Activated effector memory CD4-positive, alpha-beta T cell treated with anti-CD3 and anti-CD28 coated beads, Interleukin-2, amount 50 U/mL, for 16 hours (primary cell): ENCODE measurements at places on chromosomes 13 and 19.

DNA sequence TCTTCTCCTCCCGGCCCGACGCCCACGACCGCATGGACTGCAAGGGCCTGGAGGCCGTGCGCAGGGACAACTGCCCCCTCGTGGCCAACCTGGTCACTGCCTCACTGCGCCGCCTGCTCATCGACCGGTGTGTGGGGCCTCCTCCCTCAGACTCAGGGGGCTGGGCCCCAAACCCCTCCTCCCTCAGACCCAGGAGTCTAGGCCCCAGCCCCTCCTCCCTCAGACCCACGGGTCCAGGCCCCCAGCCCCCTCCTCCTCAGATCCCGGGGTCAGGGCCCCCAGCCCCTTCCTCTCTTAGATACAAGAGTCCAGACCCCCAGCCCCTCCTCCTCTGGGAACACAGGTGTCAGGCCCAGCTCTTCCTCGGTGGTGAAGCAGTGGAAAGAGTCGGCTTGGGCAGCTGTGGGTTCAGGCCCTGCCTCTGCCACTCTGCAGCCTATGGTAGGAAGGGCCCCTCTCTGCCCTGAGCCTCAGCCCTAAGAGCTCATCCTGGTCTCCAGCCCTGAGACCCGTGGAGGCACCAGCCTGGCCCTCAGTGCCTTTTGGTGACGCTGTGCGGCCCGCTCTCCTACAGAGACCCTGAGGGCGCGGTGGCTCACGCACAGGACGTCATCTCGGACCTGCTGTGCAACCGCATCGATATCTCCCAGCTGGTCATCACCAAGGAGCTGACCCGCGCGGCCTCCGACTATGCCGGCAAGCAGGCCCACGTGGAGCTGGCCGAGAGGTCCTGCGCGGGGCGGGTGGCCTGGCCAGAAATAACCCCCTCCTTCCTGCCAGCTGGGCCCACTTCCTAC lies 3.7 kb upstream of the SPIB start:
- peak; percentile 92 for DNase-seq

DNA sequence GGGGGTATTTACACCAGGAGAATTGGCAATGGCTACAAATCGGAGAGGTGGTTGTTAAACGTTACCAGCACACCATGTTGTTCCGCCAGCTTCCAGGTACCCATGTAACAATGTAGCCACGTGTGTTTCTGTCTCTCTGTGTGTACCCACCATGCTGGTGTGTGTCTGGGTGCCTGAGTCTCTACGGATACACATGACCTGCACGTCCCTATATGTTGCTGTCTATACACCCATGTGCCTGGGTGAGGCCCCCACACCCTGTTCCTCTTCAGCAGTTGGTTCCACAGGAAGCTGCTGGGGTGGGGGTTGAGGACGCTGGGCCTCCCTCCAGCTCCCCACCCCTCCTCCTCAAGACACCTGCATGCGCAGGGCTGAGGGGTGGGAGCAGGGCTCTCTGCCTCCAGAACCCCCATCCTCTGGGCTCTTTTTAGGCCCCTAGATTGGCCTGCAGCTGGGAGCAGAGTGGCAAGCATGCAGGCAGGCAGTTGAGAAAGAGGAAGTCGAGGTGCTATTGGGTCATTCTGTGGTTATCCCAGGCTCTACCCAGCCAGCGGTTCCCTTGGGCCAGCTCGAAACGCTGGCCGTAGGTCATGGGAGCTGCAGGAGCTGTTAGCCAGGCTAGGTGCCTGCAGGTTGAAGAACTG lies at the start of gene ARHGEF18:
TSS of gene ARHGEF18 (plus strand) at position 351 of the 644 bp plus-strand sequence. CDS start 13,954 bp downstream, outside the sequence.
- peak; percentile 84 for DNase-seq

DNA sequence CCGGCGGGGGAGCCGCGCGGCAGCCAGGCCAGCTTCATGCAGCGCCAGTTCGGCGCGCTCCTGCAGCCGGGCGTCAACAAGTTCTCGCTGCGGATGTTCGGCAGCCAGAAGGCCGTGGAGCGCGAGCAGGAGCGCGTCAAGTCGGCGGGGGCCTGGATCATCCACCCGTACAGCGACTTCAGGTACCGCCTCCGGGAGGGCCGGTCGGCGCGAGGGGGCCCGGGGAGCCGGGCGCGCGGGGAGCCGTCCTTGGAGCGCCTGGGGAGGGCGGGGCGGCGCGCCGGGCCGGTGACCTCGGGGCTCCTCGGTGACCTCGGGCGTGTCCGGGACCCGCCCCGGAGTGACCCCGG lies 690 bp downstream of the HCN2 start:
- peak; percentile 71 for DNase-seq

DNA sequence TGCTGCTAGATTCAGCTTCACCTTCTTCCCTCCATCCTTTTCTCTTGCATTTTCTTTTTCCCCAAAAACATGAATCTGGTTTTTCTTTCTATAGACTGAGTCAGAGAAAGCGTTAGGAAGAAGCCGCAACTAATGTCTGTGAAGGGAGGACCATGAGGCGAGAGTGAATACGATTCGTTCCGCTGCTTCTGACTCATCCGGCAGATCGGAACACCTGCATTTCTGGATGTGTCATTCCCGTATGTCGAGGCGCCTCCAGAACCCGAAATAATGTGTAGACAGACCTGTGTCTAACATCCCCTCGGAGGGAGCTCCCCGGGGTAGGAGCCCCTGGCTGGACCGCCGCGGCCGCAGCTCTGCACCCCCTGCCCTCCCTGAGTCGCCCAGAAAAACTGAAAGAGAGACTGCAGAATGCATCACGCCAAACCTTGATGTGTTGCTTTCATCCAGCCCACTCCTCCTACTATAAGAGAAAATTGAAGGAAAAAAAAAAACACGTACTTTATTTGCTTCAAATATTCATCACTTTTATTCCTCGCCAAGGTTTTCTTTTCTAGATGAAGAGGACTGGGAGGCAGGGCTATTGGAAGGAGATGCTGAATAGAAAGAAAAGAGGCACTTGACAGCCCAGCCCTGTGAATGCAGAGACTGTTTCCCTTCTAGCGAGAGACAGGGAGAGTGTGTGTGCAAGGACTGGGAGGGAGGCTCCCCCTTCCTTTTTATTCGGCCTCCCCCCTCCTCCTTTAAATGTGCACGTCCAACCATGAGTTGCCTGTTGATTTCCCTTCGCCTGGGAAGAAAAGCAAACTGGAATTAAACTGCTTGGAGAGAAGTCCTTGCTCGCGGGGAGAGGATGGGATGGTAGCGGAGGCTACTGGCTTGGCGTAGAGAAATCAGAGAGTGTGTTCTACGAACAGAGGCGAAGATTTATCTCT lies 616 bp upstream of the PCDH17 start:
- peak; percentile 60 for DNase-seq

- no peak for DNase-seq
Observed at GRCh38 chr19:50803633-50804419, 13.6 kb downstream of the ACP4 start.

DNA sequence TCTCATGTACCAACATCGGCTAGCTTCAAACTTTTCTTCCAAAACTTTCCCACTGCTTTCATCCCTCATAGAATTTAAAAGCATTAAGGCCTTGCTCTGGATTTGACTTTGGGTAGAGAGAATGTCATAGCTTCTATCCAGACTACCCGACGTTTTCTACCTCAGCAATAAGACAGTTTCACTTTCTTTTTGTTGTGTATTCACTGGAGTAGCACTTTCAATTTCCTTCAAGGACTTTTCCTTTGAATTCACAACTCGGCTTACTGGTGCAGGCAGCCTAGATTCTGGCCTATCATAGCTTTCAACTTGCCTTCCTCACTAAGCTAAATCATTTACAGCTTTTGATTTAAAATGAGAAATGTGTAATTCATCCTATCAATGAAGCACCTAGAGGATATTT lies 420.4 kb upstream of the GPC6 start:
- DNase-seq: no peak

DNA sequence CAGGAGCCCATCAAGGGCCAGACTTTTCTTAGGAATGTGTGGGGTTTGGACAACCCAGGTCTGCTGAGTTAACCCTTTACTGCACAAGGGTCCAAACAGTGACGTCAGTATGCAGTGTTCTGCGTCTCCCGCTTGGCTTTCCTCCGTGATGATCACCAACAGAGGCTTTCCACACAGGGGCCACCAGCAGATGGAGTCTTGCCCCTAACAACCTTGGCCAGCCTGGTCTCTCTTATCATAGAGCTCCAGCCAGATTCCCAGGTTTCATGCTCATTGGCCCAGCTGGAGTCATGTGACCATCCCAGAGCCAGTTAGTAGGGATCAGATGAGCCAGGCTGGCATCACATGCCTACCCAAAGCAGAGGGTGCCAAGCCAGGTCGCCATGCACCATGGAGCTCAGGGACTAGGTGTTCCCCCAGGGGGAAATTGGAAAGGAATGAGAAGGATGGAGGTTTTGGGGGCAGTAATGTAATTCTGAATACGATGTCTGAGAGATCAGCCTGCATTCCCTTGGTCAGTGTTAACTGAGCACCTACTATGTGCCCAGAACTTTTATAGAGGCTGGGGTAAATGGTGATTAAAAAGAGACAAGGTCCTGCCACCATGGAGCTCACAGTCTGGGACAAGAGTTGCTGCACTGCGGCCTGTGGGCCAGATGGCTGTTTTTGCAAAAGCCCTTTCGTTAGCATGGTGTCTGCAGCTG lies 61.2 kb downstream of the MYH14 start:
- DNase-seq: no peak

- no peak for DNase-seq
Observed at GRCh38 chr19:8666814-8667405, 31.7 kb downstream of the ACTL9 start.

- no peak for DNase-seq
Observed at GRCh38 chr13:25180775-25181537, 8.9 kb upstream of the AMER2 start.

- DNase-seq: no peak
Observed at GRCh38 chr19:30447553-30447870, 75.3 kb downstream of the ZNF536 start.

DNA sequence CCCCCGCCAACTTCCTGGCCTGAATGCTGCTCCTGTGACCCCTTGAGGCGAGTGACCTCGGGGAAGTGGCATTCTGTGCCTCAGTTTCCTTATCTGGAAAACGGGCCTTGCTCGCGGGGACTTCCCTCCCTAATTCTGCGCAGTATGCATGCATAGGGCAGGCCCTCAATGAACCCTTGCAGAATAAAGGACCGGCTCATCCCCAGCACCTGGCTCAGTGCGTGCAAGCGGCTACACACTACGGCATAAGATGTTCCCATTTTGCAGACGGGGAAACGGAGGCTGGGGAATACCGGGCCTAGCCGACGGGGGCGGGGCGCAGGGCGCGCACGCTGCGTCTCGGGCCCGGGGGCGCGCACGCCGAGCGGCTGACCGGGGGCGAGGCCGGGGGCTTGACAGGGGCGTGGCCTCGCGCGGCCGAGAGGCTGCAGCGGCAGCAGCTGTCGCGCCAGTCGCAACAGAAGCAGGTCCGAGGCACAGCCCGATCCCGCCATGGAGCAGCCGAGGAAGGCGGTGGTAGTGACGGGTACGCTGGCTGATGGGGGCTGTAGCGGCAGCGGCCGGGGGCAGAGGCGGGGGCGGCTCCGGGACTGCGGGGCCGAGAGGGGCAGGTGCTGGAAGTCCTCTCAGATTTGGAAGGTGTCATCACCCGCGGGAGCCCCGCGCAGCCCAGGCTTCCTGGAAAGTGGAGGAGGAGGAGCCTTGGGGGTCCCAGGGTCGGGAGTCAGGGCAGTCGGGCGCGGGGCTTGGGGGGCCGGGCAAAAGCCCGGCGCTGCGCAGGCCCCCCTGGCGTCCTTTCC lies at the start of gene PGPEP1:
TSS of gene PGPEP1 (plus strand) at position 409 of the 800 bp plus-strand sequence. CDS start at position 493, 84 bp downstream.
- peak; percentile 88 for DNase-seq

- no peak for DNase-seq
Observed at GRCh38 chr13:32087955-32088747, 56.6 kb downstream of the FRY start.

GRCh38 chr13:37173214-37173613 lies 67.8 kb upstream of the CSNK1A1L start:
- DNase-seq: no peak

DNA sequence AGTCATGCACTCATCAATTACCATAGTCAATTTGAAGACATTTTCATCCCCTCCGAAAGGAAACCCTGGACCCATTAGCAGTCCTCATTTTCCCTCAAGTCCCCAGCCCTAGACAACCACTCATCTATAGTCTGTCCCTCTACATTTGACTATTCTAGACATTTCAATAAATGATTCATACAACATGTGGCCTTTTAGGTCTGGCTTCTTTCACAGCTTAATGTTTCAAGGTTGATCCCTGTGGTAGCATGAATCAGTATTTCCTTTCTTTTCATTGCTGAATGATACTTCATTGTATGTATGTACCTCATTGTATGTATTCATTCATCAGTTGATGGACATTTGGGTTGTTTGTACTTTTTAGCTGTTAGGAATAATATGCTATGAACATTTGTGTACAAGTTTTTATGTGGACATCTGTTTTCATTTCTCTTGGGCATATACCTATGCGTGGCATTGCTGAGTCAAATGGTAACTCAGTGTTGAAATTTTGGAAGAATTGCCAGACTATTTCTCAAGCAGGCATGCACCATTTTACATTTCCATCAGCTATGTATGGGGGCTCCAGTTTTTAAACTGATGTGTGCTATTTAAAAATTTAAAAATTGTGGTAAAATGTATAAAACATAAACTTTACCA lies 18.4 kb downstream of the SPATA13 start:
- DNase-seq: no peak

- no peak for DNase-seq
Observed at GRCh38 chr13:66410314-66410713, 819.8 kb downstream of the PCDH9 start.

GRCh38 chr19:34171539-34171876 lies 796 bp upstream of the LSM14A start:
- peak; percentile 80 for DNase-seq

- peak; percentile 74 for DNase-seq
Observed at GRCh38 chr19:11560404-11561051, 1.5 kb upstream of the ELOF1 start.

DNA sequence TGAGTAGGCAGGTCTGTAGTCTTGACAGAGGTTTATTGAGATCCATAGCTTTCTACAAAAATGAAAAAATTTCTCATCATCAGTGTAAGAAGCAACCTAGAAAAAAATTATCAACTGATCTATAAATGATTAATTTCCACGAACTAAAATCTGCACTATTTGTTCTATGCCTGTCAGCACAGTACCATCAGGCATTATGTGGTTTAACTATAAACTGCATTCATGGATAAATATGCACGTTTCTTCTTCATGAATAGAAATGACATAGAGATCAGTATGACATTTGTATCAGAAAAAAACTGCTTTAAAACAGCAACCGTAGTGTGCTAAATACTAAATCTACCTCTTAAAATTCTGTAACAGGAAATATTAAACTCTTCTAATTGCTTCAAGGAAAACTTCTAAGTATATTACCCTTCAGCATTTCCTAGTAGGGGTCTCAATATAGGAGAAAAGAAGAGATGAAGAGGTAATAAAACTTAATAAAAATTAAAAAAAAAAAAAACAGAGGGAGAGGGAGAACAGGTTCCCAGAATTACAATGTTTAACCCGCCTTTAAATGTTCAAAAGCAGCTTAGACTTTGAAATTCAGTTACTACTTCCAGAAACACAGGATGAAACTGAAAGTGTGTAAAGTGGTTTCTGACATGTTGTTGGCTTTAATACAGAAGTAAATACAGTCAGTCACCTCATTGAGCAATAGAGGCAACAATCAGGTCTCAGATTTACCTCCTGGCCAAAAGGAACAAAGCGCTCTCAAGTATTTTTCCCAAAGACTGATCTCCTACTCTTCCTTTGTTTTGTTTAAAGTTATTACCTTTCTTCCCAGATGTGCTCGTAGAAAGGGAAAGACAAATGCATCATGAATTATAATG lies 144.4 kb downstream of the DIAPH3 start:
- DNase-seq: no peak

GRCh38 chr19:3897936-3898335 lies 17.5 kb downstream of the ATCAY start:
- DNase-seq: no peak
